ENCODE measurements at places on chromosomes 4 and X.

GRCh38 chr4:647481-647880 lies 22.1 kb downstream of the PDE6B start:
- DNase-seq = no peak

- no peak for DNase-seq
These were observed 51.4 kb downstream of the NALF2 start for GRCh38 chrX:69555481-69556041.

DNA sequence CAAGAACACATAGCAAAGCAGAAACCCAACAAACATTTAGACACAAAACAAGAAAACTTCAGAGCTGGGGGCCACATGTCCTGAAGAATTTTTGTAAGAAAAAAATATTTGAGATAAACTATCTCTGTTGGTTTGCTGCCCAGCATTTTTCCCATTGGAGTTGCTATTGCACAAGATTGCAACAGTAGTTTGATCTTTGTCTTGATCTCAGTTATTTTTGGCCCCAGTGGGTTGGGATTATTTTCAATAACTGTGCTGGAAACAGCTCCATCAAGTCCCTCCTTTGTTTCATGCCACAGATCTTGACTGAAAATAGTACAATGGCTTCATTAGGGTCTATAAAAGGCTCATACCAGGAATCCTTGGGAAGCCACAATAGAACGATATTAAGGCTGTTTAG lies 103.8 kb upstream of the RAI2 start:
- DNase-seq = no peak

GRCh38 chrX:140274811-140275525 lies 229.9 kb downstream of the SOX3 start:
- DNase-seq = no peak

DNA sequence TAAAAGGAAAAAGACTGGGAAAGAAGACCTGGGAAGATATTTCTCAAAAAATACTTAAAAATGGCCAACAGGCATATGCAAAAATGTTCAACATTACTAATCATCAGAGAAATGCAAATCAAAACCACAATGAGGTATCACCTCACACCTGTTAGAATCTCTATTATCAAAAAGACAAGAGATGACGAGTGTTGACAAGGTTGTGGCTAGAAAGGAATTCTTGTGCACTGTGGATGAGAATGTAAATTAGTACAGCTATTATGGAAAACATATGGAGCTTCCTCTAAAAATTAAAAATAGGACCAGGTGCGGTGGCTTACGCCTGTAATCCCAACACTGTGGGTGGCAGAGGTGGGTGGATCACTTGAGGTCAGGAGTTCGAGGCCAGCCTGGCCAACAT lies 50.0 kb downstream of the C4orf46 start:
- DNase-seq = no peak

GRCh38 chr4:83617371-83618035 lies 81.6 kb downstream of the GPAT3 start:
- no peak for DNase-seq

GRCh38 chr4:118950224-118950623 lies 61.6 kb downstream of the SYNPO2 start:
- no peak for DNase-seq

GRCh38 chrX:47900833-47901232 lies 64.1 kb downstream of the ZNF81 start:
- DNase-seq = no peak

- DNase-seq = no peak
These were observed 1.4 kb upstream of the CORIN start for GRCh38 chr4:47839259-47839658.

DNA sequence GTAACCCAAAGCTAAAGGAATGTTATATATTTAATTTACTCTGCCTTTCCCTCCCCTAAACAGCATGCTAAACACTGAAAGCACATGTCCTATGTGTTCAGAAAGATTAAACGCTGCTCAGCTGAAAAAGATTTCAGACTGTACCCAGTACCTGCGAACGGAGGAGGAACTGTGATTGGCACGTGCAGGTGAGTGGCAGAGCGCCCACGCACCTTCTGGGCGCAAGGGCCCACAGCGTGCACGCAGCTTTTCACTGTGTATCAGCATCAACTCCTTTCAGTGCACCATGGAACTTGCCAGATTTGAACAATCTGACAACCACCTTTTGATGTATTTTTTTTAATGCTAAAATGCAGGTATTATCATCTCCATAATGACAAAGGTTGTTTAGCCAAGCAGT lies 87.7 kb downstream of the RFC1 start:
- DNase-seq = no peak

DNA sequence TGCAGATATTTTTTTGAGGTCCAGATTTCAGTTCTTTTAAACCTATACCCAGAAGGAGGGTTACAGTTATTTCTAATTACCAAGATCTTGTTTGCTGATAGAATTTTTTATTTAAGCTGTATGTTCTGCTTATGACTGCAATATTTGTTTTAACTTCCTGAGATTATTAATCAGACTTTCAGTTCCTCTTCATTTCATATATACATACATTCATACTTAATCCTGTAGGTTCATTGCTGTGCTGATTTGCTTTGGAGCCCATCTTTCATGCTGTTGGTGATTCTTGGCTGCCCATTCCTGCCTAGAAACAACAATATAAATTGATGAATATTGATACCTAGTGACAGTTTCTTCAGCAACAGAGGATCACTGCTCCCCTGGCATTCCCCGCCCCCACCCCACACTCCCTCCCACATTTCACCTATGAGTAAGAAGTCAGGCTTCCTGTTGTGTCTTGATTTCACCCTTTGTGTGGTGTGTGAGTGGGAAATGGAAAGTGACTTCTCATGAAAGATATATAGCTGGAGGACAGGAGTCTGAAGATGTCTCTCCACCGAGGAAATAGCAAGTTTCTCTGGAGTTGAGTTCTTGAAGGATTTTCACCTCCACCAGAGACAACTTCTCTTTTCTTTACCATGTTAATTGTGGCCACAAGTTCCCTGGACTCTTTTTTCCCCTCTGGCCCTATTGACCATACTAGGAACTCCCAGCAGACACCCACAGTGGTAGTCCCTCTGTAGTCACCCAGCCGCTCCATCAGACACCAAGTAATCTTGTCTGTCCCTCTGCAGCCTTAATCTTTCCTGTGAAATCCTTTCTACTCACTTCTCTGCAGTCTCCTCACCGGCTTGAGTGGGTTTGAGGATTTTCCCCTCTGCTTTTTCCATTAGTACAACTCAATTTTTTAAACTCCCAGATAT lies 118.4 kb downstream of the ASB9 start:
- DNase-seq = no peak

DNA sequence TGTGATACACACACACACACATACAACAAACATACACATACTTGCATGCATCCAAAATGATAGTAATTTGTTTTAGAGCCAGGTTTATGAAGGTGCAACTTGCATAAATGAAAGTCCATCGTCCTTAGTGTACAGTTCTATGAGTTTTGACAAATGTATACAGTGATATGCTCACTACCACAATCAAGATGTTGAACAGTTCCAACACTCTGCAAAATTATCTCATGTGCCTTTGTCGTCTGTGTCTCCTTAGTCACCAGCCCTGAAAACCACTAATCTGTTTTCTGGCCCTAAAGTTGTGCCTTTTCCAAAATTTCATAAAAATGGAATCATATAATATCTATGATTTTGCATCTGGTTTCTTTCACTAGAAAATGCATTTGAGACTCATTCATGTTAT lies 67.8 kb upstream of the ANXA3 start:
- DNase-seq = no peak

- no peak for DNase-seq
These were observed 184.8 kb downstream of the GBA3 start for GRCh38 chr4:22877486-22878052.

DNA sequence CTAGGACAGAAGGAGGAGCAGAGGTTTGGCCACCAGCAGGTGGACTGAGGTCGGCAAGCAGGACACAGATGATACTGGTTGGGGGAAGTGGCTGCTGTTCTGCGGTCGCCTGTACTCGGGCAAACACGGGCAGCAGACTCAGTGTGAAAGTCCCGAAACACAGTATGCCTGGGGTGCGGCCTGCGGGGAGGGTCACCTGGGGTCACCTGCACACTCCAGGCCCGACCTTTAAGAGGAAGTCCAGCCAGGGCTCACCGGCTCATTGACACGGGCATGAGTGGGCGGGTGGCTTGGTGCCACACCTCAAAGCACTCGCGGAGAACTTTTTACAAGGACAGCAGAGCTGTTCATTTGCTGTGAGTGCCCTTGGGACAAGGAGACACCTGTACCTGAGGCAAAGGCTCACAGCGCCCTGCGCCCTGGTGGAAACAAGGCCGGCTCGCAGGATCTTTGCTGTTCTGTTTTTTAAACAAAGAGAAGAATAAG lies 71.5 kb upstream of the MXD4 start:
- no peak for DNase-seq

GRCh38 chr4:54118850-54119589 lies 19.1 kb downstream of the GSX2 start:
- no peak for DNase-seq

DNA sequence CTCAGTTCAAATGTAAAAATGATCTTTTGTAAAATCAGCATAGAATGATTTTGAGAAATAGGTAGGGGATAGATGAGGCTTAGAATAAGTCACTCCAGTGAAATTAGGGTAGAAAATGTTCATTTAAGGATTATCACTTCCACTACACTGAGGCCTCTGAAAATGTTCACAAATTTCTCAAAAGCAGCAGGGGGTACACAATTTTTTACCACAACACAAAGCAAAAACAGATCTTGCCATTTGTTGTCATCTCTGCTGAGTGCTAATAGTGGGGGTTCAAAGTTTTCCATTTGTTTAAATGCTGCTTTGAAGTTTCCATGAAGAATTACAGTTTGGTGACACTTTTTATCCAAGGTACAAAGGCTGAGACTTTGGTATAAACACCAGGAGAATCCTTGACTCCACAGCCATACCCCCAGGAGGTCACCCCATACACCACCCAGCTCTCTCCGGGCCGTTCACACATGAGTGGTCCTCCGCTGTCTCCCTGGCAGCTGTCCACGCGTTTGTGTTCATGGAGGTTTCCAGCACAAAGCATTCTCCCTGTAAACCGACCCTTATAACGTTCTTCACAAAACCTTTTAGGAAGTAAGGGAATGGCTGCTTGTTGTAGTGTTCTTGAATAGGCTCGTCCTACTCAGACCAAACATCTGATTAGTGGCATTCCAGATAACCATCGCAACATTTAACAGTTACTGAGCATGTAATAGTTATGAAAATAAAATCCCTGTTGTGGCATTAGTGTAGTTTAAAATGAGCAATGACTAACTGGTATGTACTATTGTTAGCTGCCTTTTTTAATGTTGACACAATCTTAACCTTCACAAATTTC lies 71.0 kb downstream of the PRSS12 start:
- no peak for DNase-seq

DNA sequence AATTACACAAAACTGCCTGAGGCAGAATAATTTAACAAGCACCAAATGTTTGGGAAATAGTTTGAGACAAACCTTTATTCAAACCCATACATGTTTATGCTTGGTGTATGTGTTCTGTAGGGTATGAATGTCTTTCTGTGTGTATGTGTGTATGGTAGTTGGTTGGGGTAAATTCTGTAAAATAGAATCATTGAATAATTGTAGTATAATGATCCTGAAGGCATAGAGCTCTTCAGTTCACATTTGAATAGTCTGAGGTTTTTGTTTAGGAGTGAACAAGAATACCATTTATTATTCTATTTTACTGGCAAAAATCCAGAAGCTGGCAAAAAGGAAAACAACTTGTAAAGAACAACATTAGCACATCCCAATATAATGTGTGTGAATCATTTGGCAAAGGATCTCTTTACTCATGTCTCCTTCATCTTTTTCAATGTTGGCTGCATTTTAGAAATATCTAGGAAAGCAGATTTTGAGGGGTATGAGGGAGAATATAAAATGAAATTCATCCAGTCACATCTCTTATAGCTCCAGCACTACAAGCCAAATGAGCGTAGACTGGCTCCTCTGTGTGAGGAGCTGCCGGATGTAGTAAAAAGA lies 360.0 kb downstream of the CHIC1 start:
- no peak for DNase-seq

- DNase-seq = no peak
These were observed 186.0 kb upstream of the FRMPD4 start for GRCh38 chrX:11952176-11952720.

DNA sequence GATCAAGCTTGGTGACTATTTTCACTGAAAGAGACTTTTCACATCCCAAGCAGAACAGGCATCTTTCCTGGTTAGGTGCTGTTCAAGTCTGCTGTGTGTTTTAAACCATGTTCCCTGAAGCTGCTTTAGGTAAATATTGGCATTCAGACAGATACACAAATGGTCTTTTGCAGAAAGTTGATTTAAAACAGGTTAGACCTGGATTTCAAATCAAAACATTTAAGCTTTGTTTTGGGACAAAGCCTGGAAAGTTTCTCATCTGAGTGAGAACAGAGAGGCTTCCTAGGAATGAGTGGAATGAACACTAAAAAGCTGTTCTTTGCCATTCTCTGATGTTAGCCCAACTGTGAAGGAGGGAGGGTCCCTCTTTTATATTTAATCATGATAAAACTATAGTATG lies 10.1 kb downstream of the ANXA3 start:
- DNase-seq = no peak

All from D721Med (cell line).